ENCODE measurements at places on chromosomes 4 and X.

- no peak for DNase-seq
Observed at GRCh38 chr4:169272265-169272886, 1.6 kb upstream of the SH3RF1 start.

- DNase-seq = no peak
Observed at GRCh38 chr4:150436598-150437370, 145.2 kb upstream of the MAB21L2 start.

DNA sequence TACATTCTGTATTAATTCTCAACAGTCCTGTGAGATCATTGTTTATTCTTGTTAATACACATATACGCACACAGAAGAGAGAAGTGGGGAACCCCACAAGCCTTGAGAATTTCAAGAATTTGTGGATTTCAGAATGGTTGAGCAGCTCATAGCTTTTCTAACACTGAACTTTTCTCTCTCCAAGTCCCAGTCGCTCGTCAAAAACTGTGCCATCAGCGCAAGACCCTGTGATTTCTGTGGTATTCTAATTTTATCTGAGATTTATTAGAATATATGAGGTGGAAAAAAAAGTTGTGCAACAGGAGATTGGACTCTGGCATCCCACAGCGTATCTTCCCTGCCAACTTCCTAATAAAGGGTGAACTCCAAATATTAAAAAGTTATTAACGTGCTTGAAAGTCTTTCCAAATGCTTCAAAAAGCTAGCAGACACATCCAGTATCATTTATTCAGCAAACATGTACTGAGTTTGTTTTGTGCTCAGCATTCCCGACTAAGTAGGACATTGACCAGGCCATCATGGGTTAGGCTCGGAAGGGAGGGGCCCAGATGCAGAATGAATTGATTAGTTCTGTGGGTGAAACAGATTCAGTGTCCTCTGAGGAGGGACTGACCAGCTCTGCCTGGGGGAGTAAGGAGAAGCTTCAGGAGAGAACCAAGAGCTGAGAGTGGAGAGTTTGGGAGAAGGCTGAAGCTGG is 165.6 kb downstream of the CBR4 start:
- DNase-seq = no peak

DNA sequence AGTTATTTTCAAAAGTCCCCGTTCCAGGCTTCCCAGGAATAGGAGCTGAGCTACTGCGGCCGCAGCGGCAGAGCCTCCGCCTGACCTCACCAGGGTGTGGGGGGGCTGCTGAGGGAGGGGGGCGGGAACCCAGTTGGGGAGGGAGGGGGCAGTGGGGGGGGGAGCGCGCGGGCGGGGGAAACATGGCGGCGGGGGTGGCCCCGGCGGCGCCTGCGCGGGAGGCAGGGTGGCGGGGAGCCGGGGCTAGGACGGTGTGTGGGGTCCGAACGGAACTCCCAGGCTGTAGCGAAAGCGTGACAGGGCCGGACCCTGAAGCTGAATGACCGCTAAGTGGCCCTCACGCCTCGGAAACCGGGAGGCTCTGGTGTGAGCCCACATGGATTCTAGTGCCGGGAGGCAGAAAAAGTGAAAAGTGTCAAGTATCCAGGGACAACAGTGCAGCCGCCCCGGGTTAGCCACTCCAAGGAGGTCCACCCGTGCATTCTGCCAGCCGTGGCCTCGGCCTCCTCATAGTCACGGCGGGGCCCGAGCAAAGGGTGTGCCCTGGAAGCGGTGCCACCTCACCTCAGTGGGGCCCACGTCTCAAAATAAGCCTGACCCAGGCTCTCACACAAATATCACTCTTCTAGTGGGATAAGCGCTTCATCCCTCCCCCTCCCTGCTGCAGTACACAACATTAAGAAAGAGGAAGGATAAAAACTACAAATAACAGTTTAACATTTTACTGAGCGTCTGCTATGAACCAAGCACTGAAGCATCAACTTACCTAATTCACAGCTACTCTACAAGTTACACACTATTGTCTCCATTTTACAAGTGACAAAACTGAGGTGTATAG is at the start of gene KLHL13:
TSS of gene KLHL13 (minus strand) at position 98 of the 838 bp plus-strand sequence. CDS start 88,337 bp downstream, outside the sequence.
- no peak for DNase-seq

GRCh38 chr4:158538176-158538575 is 16.5 kb downstream of the RXFP1 start:
- DNase-seq = no peak

GRCh38 chr4:189294574-189294973 is 646.1 kb upstream of the FRG1 start:
- no peak for DNase-seq

GRCh38 chrX:4710618-4711433 is 997.4 kb upstream of the PRKX start:
- no peak for DNase-seq

DNA sequence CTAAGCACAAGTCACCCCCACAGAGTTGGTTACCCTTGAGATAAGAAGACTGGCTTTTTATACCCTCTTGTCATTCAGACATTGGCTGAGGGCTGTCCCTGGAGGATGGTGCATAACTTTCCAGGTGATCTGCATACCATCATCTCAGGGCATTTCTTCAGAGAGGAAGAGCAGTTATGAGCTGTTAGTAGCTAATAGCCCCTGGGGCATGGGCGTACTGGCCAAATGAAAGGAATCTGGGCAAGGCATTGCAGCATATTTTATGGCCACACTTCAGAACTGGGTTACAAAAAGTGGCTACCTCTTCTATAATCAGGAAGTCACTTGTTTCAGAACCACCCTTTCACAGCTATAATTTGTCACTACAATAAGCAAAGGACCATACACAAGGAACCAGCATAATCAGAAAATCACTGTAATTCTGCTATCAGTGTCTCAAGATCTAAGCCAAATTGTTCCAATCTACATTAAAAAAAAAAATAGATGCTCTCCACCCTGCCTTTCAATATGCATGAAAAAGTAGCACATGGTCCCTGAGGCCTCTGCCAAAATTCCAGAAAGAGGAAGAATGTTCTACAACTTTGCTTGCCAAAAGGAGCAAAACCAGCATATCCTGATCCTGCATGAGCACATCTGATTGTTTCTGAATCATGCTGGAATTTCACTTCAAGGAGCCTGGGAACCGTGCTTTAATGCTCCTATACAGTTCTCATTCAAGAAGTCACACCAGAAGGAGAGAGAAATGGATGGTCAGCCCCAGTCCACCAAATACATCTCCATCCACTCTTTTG is 92.0 kb downstream of the TMEM144 start:
- no peak for DNase-seq

GRCh38 chrX:132953354-132953753 is 5.1 kb downstream of the HS6ST2 start:
- no peak for DNase-seq

DNA sequence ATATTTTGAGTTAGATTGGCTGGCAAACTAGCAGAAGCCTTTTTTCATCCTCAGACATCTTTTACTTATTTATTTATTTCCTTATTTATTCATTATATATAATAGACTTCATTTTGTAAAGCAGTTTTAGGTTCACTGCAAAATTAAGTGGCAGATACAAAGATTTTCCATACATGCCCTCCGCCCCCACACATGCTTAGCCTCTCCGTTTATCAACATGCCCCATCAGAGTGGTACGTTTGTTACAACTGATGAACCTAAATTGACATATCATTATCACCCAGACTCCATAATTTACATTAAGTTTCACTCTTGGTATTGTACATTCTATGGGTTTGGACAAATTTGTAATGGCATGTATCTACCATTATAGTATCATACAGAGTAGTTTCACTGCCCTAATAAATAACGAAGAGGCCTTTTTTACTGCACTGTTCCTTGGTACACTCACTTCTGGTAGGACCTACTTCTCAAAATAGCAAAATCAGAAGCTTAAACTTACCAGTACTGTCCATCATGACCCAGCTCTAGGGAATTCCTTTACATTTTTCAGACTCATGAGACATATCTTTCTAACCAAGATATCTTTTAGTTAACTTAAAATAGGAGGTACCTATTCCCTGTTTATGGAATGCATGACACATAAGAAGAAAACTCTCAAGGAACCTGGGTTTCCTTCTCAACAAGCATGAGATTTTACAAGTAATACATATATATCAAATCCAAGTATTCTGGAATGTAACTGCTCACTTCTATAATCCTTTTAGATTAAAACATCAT is 4.8 kb upstream of the TMPRSS11B start:
- DNase-seq = no peak

- DNase-seq = no peak
Observed at GRCh38 chr4:14902342-14902741, 99.9 kb upstream of the CPEB2 start.

DNA sequence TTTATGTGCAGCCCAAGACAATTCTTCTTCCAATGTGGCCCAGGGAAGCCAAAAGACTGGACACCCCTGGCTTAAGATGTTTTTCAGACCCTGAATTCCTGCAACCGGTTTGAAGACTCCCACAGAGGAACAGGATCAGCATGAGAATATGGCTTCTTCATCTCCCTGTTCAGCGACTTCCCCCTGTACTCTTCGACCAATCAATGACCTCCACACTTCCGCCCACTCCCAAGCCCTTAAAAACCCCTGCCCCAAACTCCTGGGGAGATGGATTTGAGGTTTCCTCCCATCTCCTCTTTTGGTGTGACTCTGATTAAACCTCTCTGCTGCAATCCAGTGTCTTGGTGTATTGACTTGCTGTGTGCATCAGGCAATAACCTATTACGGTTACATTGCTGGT is 344.4 kb downstream of the NR3C2 start:
- DNase-seq = no peak

- no peak for DNase-seq
Observed at GRCh38 chr4:15186149-15186548, 183.9 kb downstream of the CPEB2 start.

DNA sequence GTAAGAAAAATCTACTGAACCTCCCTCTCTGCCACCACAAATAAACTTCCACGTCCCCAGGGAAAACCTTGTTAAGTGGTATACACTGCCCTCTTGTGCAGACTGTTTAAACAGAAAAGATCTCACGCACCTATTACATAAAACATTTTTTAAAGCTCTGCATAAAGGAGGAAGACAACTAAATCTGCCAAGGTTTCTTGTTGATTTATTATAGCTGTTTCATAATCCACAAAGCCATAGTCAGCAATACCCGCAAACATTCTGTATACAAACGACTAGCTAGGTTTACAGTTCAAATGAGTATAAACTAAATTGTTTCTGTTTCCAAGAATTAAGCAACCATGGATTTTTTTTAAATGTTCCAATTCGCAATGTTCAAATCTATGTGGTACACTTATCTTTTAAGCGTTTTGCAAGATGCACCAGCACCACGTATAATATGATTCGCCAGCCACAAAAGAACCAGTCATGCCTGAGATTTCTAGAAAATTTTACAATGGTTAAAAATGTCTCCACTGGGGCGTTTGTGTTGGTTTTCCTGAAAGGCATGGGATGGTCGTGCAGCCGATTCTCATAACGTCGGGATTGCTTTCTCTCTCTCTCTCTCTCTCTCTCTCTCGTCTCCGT is 164.6 kb downstream of the PRKX start:
- no peak for DNase-seq

DNA sequence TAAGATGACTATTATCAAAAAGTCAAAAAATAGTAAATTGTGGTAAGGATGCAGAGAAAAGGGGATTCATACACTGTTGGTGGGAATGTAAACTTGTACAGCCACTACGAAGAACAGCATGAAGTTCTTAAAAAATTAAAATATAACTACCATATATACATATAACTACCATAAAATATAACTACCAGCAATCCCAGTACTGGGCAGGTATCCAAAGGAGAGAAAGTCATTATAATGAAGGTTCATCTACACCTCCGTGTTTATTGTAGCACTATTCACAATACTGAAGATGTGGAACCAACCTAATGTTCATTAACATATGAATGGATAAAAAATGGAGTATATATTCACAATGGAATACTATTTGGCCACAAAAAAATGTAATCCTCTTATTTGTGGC is 360.9 kb upstream of the CT83 start:
- no peak for DNase-seq

GRCh38 chrX:1178580-1179057 is 33.8 kb downstream of the CRLF2 start:
- no peak for DNase-seq

- DNase-seq = no peak
Observed at GRCh38 chr4:41308398-41308797, 51.7 kb downstream of the UCHL1 start.

DNA sequence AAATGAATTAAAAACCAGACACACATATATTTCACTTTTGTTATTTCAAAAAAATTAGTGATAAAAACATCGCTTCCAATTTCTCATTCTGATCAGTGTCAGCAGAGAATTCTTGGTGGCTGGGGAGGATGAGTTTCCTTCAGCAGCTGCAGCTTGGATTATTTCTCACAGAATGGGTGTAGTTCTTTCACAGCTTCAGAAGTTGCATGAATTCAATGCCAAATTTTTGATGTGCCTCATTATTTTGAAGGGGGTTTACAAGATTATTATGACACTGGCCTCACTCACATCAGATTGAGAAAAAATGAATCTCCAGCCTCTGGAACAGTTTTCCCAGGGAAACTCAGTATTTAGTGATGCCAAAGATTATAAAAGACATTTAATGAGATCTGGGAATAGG is 184.9 kb upstream of the WDFY3 start:
- DNase-seq = no peak

- DNase-seq = no peak
Observed at GRCh38 chr4:94843216-94843615, 85.5 kb downstream of the BMPR1B start.

DNA sequence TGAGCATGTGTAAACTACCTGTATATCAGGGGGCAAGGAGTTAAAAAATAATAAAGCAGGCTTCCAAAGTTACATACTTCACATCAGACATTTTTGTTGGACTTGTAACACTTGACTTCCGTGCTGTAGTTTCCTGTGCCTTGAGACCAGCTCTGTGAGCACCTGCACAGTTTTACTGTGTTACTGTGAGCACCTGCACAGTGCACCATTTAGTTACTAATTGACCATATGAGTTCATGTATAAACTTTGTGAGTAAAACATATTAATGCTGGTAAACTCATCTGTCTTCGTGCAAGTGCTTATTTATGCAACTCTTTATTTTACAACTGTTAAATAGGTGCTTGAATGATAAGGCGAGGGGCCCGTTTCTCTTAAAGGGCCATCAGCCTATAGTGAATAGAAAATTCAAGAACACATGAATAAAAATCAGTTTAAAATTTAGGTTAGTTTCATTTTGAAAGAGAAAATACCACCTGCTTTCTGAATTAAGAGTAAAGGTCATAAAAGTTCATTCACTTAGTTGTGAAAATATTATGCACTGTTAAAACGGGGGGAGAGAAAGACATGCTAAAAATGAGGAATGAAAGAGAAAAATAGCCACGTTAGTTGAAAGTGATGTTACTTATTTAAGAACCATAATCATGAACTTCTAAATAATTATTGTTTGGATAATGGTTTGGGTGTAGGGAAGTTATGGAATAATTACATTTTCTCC is 42.4 kb downstream of the USP9X start:
- no peak for DNase-seq

DNA sequence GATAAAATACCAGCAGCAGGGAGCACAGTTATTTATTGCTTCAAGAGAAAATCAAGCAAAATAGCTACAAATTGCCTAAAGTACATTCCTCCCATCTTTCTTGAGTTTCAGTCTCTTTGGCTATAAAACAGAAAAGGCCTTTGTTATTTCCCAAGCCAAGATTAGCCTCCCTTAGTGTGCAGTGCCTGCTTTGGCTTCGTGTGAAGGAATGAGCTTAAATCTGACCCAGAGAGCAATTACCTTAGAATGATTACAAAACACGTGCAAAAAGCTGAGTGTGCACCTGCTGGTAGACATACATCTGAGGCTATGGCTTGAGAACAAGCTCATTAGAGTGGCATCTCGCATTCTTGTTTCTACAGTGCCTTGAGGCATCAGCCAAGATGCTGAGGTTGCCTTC is 250.8 kb downstream of the C4orf33 start:
- DNase-seq = no peak

Measured in T follicular helper cell (primary cell).